ENCODE measurements at places on chromosomes 1 and 21. TPM values are rescaled to one million over a fixed set of nuclear protein-coding genes. Genes with fewer than 3 reads are reported as not detected.
A peak's percentile ranks its signal among the peaks of the same experiment; 100 is the strongest.

CFHR5 gene
- not detected for total RNA-seq

NBPF6 gene
- not detected for total RNA-seq

COL16A1 gene
- total RNA-seq = 5.1 TPM

RGS13 gene
- not detected for total RNA-seq

LIN28A gene
- not detected for total RNA-seq

NUAK2 gene
- 8.3 TPM for total RNA-seq

CFAP107 gene
- total RNA-seq = not detected

SELL gene
- not detected for total RNA-seq

CD1E gene
- total RNA-seq = not detected

ADAMTS4 gene
- total RNA-seq = not detected

DTL gene
- 42.8 TPM for total RNA-seq

LRRC3 gene
- total RNA-seq = not detected

FAM151A gene
- not detected for total RNA-seq

FCGR3A gene
- total RNA-seq = not detected

LRRC53 gene
- not detected for total RNA-seq

DNA sequence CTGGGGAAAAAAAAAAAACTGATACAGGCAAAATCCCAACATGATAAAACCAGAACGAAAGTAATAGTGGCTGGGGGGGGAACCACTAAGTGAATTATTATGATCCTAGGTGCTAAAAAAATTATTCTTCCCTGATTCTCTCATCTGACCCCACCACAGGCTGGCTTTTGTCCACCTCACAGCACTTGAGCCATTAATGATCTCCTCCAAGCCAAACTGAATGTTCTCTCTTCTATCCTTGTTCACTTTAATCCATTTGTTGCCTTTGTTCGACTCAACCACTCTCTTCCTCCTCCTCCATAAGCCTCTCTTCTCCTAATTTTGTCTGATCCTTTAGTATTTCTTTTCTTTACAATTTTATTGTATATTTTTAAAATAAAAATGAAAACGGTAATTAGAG lies 16.0 kb upstream of the SMYD2 start:
- DNase-seq = no peak

DNA sequence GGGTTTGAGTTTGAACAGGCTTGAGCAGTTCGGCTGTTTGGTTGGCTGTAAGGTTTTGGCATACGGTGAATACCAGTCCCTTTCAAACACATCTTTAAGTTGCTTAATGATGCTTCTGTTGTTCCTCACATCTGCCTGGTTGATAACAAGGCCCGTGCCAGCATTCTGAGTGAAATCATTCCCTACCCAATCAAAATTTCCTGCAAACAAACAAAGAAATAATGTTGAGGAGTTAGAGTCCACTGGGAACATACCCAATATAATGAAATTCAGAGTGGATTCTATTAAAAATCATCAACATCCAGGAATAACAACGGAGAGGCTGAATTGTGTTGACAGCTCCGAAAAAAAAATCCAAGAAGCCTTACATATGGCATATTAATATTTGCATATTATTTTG lies 91.0 kb upstream of the MAP1LC3C start:
- DNase-seq = no peak

GRCh38 chr1:51270751-51271150 lies 34.7 kb downstream of the RNF11 start:
- no peak for DNase-seq

DNA sequence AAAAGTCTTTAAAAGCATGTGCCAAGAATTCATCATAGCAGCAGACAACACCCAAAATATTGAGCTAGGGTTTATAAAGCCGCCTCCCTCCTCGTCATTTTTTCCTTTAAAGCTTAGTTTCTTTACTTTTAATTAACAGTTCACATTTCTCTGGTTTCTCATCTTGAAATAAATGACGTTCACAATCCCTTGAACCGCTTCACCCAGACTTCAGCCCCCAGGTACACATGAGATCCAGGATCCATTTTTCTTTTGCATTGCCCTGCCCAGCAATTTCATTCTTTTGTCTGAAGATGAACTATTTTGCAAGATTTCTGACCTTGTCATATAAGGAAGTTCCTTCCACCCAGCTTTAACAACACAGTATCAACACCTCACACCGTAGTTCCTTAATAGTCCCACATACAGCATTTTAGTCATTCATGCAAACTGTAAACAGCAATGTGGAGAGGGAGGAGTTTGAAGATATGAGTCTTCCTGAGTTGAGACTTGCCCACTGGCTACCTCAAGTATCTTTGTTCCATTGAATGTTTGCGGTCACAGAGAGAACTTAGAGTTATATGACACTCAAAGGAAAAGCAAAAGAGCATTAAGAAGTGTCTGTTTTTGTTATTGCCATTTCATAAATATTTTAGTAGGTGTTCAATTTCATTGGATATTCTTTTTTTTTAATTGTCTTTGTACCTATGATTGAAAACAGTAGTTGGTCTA lies 35.3 kb upstream of the CACYBP start:
- DNase-seq = no peak

- DNase-seq = no peak
Measured at GRCh38 chr21:33189237-33189636, 40.5 kb upstream of the IFNAR2 start.

GRCh38 chr21:45074818-45075595 lies 627 bp downstream of the ADARB1 start:
- peak; percentile 42 for DNase-seq

GRCh38 chr1:188423073-188423472 lies 1594.3 kb downstream of the PLA2G4A start:
- DNase-seq = no peak

GRCh38 chr1:108815566-108815965 lies 41.3 kb downstream of the AKNAD1 start:
- no peak for DNase-seq

- no peak for DNase-seq
Measured at GRCh38 chr1:101980974-101981373, 15.8 kb downstream of the OLFM3 start.

DNA sequence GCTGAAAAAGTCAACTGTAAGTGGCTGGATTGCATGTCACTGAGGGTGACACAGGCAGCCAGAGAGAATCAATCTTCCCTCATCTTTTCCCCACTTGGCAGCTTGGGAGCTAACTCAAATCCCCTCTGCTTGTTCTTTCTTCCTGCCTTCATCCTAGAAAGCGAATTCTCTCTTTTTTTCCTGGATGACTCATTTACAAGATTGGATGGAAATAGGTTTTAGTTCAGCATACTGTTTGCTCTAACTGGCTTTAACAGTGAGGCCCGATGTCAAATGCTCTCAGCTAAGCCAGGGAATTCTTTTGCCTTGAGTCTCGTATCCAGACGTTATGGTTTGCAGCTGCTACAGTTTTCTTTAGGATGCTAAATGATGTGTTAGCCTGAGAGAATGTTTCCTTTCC lies 72.7 kb downstream of the HUNK start:
- no peak for DNase-seq

GRCh38 chr1:118346936-118347335 lies 161.9 kb upstream of the SPAG17 start:
- DNase-seq = no peak

- DNase-seq = no peak
Measured at GRCh38 chr1:27132147-27132546, 22.8 kb downstream of the SLC9A1 start.

DNA sequence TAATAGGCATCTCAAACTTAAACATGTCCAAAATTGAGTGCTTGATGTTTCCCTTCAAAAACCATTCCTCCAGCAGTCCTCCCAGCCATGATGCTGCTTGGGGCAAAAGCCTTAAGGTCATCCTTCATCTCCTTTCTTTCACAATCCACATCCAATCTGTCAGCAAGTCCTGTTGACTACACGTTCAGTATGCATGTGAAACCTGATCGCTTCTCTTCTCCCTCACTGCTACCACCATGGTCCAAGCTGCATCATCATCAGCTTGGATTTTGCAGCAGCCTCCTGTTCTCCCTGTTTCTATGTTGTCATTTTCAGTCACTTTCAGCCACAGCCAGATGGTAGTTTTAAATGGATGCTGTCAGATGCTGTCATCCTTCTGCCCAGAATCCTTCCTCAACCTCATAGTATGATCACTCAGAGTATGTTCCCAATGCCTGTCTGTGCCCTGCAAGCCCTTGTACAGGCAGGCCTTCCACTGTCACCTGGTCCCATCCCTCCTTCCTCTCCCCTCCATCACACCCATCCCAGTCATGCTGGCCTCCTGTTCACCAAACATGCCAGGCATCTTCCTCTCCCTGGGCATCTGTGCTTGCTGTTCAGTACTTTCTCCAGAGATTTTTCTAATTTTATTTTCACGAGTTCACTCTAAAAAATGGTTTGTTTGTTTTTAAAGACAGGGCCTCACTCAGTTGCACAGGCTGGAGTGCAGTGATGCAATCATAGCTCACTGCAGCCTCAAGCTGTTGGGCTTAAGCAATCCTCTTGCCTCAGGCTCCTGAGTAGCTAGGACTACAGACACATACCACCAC lies 66.0 kb downstream of the SYDE2 start:
- peak; percentile 33 for DNase-seq

DNA sequence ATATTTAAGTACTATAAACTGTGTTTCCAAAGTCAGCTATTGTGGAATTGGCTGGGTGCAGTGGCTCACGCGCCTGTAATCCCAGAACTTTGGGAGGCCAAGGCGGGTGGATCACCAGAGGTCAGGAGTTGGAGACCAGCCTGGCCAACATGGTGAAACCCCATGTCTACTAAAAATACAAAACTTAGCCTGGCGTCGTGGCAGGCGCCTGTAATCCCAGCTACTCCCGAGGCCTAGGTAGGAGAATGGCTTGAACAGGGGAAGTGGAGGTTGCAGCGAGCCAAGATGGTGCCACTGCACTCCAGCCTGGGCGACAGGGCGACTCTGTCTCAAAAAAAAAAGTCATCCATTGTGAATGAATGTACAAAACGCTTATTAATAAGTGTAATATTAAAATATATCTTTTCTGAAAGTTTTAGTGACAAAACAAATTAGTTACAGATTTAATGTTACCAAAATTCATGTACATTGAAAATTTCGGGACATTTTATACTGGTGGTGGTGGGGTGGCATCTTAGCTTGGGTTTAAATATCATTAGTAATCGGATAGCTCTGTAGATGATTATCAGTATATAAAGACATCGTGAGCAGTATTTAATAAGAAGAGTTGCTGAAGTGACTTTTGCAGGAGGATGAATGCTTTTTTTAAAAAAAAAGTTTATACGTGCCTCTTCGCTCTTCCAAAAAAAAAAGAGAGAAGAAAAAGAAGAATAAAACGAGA lies 503 bp upstream of the SRSF11 start:
- DNase-seq = no peak

DNA sequence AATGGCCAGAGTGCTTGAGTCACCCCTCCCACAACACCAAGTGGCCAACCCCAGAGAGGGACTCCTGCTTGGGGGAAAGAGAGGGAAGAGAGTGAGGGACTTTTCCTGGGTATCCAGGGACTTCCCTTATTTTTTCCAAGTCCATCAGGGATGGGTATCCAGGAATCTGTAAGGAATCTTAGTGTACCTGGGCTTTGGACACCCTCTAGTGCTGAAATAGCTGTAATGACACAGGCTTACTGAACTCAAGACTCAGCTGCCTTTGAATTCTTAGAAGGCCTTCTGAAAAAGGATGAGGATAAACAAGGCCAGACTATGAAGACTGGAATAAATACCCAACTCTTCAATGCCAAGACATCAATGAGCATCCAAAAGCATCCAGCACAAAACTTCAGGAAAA lies 12.0 kb downstream of the TSHB start:
- DNase-seq = peak; percentile 4

DNA sequence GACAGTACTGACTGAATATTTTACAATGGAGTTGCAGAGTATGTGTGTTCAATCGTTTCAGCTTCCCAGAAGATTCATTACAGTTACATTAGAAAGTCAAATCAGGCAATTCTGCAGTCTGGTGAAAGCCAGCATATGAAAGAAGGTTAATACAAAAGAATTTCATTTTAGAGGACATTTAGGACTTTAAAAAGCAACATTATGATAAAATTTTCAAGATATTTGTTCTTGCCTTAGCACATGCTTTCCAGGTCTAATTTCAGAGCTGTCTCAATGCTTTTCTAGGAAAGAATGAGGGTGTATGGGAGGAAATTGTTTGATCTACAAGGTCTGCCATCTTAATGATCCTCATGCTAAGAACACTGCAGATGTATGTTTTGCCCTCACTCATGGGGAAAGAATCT lies 63.2 kb downstream of the RERE start:
- DNase-seq = no peak

DNA sequence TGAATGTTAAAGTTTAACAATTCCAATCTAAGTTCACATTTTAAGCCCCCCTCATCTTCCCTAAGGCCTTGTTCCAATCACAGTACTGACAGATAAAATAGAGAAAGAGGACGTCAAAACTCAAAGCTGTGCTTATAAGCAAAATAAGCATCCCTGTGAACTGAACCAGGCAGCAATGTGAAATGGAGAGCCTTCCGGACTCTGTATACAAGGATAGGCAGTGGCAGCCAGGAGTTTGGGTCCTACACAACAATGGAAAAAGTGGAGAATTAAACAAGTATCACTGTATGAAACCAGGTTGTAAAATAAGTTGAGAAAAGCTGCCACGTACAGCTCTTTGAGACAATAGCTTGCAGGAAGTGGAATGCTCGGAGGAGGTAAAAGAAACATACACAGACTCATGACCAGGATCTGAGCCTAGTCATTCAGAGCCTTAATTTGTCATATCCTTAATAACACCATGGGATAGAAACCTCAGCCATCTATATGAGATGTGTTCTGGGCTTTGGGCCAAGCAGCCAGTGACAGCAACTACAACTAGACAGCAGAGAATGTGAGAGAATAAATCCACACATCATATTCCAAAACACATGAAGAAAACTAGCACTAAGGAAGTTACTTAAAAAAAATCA lies 55.2 kb upstream of the PALMD start:
- DNase-seq = peak; percentile 94

GRCh38 chr1:42786097-42786496 lies 1.3 kb downstream of the TMEM269 start:
- DNase-seq = no peak

GRCh38 chr1:242718967-242719366 lies 194.5 kb upstream of the PLD5 start:
- no peak for DNase-seq

DNA sequence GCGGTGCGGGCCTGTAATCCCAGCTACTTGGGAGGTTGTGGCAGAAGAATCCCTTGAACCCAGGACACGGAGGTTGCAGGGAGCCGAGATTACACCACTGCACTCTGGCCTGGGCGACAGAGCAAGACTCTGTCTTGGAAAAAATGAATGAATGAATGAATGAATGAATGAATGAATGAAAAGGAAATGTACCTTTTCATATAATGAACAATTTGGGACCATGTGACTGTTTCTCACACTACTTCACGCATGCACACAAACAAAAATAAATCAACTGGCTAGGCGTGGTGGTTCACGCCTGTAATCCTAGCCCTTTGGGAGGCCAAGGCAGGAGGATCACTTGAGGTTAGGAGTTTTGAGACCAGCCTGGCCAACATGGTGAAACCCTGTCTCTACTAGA lies 24.3 kb downstream of the USP48 start:
- DNase-seq = no peak

DNA sequence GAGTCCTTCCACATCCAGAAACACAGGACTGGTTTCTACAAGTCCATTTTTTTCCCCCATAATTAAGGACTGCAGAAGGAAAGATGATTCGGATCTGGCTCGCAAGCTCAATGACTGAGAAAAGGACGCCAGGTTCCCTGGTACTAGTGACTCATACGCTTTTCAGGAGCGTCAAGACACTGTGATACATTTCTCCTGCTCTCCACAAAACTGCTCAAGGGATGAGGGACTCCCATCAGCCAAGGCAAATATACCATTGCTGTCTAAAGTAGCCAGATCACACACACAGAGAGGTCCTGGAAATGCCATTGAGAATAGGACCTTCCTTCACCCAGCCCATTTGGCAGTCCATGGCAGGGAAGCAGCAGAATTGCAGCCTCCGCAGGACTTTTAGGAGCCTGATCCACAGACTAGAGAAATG lies 253.6 kb upstream of the IRF2BP2 start:
- DNase-seq = peak; percentile 42
